ENCODE measurements at places on chromosomes 3 and 15.

GRCh38 chr3:22582266-22582665 lies 620.9 kb upstream of the UBE2E2 start:
- DNase-seq = no peak

DNA sequence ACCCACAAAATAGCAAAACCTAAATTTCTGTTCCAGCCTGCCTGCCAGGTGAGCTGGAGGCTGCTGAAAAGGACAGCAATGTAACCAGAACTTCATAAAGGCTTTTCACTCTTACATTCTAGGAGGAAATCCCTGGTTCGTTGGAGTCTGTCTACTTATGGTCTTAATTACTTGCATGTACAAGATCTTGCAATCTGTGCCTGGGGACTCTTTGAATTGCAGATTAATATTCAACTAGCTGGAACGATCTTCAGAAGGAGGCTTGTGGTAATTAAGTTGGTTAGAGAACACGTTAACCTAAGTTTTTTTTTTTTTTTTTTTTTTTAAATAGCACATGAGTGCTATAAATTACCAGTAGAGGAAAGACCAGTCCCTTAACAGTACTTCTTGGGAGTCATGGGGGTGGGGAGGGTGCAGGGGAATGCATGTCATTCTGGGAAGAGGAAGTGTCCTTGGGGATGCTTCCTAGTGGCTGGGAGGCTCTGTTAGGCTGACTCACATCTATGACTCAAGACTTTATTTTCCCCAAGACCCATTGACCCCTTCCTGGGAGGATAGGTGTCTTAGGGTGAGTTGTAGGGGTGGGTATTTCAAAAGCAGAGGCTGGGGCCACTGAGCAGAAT lies 139.8 kb downstream of the RAB11A start:
- DNase-seq = peak; percentile 64

DNA sequence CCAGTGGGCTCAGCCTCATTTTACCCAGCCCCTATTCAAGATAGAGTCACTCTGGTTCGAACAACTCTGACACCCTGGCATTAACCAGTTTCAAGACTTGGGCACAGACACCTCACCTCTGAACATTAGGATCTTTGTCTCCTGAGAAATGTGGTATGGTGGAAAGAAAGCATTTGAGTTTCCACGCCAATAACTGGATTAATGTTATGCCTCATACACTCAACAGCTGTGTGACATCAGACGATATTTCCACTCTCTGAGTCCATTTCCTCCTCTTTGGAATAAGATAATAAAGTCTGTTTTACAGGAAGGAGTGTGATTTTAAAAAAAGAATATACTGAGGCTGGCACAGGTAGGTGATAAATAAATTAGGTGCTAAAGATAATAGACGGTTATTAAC lies 121.3 kb upstream of the CHL1 start:
- DNase-seq = peak; percentile 30

DNA sequence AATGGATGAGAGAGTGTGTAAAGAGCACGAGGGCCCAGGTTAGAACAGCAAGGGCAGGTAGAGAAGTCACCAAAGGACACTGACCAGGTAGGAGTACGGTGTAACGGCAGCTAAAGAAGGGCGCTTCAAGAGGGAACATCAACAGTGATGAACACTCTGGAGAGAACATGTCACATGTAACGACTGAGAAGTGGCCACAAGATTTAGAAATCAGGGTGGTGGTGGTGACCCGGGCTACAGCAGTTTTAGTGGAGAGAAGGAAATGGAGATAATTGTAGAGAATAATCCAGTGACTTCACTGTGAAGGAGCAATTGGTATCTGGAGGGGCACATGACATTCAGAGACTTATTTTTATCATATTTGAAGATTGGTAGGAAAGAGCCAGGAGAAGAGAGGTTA lies 1.2 kb upstream of the C15orf40 start:
- DNase-seq = no peak

GRCh38 chr15:67082007-67082536 lies 16.7 kb downstream of the SMAD3 start:
- no peak for DNase-seq

DNA sequence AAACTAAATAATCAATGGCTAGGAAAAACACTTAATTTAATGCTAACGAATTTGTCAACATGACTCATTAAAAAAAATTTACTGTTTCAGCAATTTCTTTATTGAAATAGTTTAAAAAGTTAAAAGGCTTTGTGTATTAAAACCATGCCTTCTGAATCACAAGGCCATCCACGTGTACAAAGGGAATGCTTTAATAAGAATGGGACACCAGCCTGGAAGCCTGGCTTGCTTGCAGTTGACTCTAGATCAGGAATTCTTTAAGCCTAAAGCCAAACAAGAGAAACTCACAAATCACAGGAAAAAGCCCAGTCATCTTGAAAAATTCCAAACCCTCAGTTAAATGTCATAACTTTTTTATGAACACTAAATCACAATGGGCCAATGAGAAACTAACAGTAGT lies 137.6 kb downstream of the PEAK1 start:
- DNase-seq = no peak

DNA sequence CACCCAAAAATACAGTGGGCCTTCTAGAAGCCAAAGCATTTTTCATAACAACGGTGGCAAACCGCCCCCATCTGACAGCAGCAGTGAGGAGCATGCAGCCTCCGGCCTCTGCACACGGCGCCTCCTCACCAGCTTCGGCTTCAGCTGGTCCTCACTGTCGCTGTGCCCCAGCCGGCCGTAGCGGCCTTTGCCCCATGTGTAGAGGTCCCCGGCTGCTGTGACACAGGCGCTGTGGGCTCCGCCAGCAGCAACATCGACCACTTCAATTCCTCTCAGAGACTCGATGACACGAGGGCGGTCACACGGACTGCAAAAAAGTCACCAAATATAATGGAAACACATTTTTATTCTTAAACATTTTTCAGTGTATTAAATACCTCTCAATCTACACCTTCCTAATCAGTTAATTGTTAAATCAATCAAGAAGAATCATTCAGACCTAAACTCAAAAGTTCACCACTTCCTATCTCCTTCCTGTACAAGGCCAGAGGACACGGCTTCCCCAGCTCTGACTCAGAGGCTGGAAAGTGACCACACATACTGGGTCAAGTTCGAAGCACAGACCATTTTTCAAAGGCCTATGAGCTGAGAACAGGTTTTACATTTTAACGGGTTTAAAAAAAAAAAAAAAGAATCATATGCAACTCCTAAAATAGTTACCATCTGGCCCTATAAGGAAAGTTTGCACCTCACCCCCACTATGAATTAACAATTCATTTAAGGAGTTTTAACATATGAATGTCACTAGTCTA lies 33.6 kb upstream of the OCA2 start:
- no peak for DNase-seq

GRCh38 chr3:195087328-195087727 lies 183.6 kb downstream of the XXYLT1 start:
- DNase-seq = no peak

DNA sequence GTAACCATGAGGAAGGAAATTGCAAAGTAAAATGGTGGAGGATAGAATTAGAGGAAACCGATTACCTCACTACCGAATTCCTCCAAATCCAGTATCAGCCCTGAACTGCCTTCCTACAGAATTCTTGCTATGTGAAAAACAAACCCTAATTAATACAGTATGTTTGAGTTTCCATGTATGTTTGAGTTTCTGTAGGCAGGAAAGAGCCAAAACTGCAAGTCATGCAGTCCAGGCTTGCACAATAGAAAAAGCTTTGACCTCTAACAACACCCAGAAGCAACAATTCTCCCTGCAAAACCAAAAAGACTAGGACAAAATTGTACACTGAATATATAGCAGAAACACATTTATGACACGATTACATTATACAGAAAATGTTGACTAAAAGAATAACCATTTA lies 614.8 kb downstream of the DIPK2A start:
- DNase-seq = no peak

- DNase-seq = no peak
These were observed 49.1 kb downstream of the TRANK1 start for GRCh38 chr3:36895496-36896409.

DNA sequence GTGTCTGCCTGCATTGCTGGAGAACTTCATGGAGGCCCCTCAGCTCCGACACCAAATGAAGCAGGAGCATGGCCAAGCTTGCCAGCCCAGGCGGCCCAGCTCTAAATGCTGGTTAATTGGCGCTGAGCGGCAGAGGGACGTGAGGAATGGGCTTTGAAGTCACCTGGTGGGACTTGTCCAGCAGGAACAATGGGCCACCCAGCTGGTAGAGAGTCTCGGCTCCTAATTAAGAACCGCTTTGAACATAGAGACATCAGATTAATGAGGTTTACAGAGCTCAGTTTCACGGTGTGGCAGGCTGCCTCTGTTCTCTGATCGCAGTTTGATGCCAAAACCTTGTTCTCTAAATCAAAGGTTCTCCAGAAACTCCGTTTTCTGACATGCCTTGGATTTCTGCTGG lies 77.5 kb upstream of the LINGO1 start:
- DNase-seq = no peak

GRCh38 chr3:12907729-12908128 lies 66.4 kb upstream of the RPL32 start:
- no peak for DNase-seq

- no peak for DNase-seq
These were observed 3.0 kb downstream of the CHRNA7 start for GRCh38 chr15:32033186-32033890.

- no peak for DNase-seq
These were observed 175.6 kb upstream of the ANKRD28 start for GRCh38 chr3:15973414-15973813.

GRCh38 chr3:42581400-42581708 lies 413 bp downstream of the SEC22C start:
- no peak for DNase-seq

- DNase-seq = no peak
These were observed 230.5 kb upstream of the AGTR1 start for GRCh38 chr3:148466980-148467740.

DNA sequence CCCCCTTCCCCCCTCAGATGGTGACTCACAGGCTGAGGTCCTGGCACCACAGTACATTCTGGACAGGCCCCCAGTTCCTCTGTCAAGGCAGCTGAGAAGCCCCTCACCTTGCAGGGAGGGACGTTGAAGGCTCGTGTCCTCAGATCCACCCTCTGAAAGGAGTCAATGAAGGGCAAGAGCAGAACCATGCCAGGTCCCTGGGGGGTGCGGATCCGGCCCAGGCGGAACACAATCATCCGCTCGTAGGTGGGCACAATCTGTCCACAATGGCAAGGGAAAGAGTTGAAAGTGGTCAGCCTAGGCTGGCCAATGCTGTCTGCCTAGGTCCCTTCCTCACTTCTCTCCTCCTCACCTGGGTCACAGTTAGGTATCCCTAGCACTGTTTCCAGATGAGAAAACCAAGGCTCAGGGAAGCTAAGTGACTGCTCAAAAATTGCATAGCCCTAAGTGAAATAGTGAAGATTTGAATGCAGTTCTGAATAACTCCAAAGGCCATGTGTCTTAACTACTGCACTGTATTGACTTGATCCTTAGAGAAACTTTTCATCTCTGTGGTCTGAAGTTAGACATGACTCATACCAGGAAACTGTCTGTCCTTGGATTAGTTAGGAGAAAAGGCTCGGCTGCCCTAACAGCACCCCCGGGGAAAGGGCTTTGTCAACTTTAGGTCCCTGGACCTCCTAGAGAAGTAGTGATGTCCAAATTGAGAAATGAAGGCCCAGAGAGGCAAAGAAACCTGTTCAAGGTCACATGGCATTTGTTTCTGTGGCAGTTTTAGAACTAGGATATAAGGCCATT lies 2.9 kb downstream of the STOML1 start:
- peak; percentile 84 for DNase-seq

- no peak for DNase-seq
These were observed 6.2 kb downstream of the LMOD3 start for GRCh38 chr3:69116162-69116561.

DNA sequence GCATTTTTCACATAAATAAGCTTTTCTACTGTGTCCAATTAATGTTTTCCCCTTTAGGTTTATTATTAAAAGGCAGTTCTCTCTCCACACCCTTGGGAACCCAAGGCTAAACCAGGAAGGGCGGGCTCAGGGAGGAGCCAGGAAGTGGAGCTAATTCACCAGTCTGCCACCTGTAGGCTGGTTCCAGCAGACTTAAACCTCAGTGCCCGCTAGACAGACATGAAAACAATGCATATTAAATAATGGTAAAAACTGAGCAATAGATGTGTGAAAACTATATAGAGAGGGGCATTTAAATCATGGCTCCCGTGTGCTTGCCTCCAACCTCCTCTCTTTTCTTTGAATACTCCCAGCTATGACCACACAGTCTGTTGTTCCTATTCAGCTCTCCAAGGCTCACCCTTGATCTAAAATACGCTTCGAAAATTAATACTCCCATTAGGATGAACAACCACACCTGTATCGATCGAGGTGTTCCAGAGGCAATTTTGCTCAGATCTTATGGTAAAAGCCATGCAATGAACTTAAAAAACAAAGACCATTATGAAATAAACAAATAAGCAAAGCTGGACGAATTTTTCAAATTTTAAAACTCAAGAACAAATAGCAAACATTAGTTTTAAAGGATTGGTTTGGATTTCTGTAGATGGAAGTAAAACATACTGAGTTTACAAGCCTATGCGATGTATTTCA lies 253.3 kb downstream of the TJP1 start:
- peak; percentile 68 for DNase-seq

GRCh38 chr3:52455283-52456168 lies at the start of gene NISCH:
Gene NISCH, plus strand, starts transcription at chr3:52455604. Its CDS starts 38 bp downstream, at chr3:52455642.
- peak; percentile 82 for DNase-seq

- no peak for DNase-seq
These were observed 121.5 kb downstream of the DTWD1 start for GRCh38 chr15:49742381-49742780.

- DNase-seq = no peak
These were observed 55.2 kb downstream of the PLD1 start for GRCh38 chr3:171755015-171755589.

DNA sequence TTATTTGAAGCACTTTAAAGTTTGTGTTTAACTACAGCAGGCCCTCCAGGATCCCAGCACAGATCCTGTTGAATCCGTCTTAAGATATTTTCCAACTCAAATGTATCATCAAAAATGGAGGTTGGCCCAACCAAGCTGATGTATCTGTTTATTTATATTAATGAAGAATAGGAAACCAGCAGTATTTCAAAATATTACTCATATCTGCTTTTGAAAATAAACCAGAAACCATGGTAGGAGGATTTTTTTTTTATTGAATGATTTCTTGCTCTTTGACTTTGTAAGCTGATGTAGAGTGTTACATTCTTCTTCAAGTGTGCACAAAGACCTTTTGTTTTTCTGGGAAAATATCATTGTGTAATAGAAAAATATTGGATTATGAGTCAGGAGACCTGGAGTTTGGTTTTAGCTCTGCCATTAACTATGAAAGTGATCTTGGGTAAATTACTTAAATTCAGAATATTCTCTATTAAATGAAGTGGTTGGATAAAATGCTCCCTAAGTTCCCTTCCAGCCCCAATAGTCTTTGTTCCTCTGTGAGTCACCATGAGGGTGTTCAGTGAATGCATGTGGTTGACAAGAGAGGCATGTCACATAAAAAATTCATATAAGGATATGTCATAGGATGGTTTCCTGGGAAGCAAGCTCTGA lies 221.3 kb upstream of the GAP43 start:
- DNase-seq = peak; percentile 2

GRCh38 chr15:46961795-46962194 lies 755.5 kb upstream of the SEMA6D start:
- DNase-seq = no peak

Measured in epithelial cell of esophagus (primary cell).